ENCODE measurements at places on chromosomes 7 and 10.

DNA sequence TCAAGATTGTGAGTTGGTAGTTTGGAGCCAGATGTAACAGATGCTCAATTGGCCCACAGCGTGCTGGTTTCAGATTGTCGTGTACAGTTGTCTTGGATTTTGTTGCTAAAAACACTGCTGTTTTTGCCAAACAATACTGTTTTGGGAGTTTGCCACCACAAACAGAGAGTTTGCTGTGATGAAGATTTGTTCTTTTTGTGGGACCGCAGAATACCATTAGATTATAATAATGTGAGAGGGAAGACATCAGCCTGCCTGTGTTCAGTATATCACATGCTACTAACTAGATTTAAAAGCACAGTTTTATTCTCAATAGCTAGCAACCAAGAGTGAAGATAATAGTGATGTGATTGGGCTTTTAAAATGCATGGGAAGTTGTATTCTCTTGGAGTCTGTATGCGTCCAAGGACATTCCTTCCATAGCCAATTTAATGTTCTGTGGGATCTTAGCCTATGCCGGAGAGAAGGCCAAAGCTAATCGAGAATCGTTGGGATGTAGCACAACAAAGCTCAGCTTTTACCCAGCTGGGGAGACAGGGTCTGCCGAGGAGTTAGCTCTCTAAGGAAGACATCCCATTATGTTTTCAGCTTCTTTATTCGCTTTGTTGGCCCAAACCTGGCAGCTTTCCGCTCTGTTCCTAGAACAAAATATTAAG, 18.7 kb upstream of the ITGA8 start:
- DNase-seq: no peak

DNA sequence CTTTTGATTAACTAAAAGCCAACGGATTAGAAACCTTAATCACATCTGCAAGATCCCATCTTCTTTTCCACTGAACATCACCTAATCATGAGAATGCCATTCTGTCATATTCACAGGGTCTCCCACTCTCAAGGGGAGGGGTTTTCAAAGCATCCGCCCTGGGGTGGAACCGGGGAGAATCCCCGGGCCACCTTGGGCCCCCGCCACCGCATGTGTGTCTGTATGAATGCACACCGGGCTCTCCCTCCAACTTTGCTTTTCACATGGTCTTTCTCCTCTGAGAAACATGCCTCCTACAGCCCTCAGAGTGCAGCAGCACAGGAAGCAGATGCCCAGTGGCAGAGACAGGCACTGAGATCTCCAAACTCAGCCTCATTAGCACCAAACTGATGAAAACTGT, 233.2 kb upstream of the PPP2R2D start:
- no peak for DNase-seq

- no peak for DNase-seq
Measured at GRCh38 chr10:33012306-33012705, 54.3 kb upstream of the ITGB1 start.

DNA sequence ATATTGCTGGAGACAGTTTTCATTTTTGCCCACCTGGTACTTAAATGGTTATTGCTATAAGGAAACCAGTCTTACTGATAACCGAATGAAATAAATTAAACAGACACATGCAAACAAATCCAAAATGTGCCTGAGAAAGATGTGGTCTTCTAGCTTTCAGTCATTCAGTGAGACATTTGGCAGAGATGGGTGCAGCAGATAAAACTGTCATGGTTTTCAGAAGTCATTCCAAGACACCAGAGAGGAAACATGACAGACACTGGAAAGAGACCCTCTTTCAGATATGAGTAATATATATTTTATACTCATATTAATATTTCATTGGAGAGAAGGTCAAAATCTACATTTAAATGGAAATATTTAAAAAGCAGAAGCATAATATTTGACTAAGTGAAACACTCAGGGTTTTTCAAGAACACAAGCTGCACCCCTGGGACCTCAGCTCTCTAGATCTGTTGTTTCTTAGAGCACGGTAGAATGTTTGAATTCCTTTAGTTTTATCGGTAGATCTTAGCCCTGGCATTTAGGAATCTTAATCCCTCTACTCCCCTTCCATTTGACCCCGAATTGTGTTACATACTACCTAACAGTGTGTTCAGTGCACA, 246.1 kb downstream of the AUTS2 start:
- no peak for DNase-seq

DNA sequence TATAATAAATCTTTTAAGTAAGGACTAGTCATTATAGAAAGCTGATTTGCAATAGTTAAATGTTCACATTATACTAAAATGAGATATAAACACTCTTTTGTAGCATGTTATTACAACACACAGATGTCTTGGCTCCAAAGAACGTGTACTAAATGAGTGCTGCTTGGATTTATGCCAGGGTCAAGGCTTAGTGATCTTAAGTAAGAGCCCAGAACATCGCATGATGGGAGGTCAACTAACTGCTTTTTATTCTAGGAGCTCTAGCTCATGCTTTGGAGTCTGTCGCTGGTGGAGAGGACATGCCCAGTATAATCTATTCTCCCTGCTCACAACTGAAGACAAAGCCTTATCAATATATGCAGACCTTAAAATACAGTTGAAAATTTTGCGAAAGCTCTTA, 315.1 kb downstream of the BBS9 start:
- DNase-seq: no peak

DNA sequence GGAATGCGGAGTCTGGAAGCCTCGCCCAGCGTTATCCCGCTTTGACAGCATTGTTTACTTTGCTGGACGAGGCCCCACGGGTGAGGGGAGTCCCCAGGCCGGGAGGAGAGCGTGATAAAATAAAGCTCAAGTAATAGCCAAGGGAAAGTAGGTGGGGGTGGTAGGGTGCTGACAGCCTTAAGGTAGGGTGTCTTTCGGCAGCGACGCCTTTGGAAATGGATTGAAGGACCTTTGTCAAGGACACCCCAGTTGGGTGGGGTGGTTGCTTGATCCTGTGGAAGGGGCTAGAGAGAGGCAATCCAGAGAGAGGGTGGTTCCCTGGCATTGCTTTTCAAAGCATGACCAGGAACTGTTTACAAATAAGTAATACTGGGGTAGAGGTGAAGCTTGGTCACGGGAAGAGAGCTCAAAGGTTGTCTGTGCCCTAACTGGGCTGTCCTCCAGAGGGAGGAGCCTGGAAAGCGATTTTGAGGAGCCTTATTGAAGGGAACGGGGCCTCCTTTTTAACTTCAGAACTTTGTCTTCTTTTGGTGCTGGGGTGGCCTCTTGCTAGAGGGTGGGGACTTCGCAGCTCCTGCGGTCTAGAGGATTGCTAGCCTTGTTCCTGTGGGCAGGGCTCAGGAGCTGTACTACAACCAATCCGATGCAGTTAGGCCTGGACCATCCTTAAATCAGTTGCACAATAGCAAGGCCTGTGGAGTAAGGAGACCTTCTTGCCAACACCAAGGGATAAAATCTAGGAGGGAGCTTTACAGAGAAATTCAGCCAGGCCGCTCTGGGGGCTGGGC, 1.3 kb downstream of the EIF4EBP2 start:
- DNase-seq: no peak

DNA sequence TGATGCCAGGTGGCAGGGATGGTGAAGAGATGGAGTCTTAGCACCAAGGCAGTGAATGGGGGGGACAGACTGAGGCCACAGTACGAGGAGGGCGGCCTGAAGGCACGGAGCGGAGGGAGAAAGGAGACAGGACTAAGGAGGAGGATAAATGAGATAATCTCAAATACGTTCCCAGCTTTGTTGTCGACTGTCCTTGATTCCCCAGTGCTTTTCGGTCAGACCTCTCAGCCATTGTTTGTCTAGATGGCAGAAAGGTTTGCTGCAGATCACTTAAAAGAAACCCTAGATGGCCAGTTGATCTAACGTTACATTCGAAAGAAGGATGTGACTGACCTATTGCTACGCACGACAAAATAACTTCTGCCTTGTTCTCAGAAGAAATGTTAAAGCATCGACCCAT, 479.0 kb downstream of the GATA3 start:
- DNase-seq: no peak

DNA sequence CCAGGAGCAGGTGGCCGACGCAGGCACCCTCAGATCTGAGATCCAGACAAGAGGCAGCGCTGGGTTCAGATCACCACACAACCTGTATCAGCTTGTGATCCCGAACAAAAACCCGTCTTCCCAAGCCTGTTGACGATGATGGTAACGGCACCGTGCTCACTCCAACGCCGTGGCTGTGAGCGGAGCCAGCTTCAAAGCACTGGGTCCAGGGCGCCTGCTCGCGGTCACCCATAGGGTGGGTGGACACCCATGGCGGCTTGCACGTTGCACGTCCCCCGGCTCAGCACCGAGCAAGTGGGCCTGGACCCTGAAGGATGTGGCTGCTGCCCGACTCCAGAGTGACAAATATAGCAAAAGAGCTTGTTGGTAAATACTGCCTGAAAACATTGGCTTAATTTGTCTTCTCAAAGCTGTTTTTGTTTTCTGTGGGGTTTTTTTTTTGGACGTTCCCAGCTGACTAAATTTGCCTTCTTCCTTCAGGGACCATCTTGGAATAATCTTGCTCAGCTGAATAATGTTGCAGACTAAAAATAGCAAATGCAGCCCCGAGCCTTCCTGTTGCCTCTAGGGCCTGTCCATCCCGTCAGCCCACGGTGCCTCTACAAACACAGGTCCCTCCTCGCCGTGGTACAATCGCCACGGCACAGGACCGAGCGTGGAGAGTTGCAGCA, 41.0 kb downstream of the FOXK1 start:
- no peak for DNase-seq

GRCh38 chr10:124942317-124943169, 620 bp downstream of the ZRANB1 start:
- no peak for DNase-seq

Measured in stimulated activated CD8-positive, alpha-beta memory T cell treated with anti-CD3 and anti-CD28 coated beads, Interleukin-4, amount 100 ng/mL, for 1 hour (primary cell).